ENCODE measurements at places on chromosomes 3 and 15.

GRCh38 chr3:40417845-40418543, 31.0 kb downstream of the ENTPD3 start:
- ATAC-seq = peak; percentile 96

DNA sequence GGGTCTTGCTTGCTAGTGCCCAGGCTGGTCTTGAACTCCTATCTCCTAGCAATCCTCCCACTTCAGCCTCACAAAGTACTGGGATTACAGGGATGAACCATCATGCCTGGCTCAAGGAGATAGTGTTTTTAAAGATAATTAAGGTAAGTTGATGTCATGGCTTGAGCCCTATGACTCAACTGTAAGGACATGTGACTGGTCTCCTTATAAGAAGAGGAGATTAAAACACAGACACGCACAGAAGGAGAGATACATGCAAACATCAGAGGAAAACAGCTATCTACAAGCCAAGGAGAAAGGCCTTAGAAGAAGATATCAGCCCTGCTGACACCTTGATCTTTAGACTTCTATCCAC, 220.4 kb upstream of the GADL1 start:
- peak; percentile 35 for ATAC-seq

- peak; percentile 72 for ATAC-seq
Measured at GRCh38 chr15:100078511-100079220, 263.1 kb downstream of the ADAMTS17 start.

DNA sequence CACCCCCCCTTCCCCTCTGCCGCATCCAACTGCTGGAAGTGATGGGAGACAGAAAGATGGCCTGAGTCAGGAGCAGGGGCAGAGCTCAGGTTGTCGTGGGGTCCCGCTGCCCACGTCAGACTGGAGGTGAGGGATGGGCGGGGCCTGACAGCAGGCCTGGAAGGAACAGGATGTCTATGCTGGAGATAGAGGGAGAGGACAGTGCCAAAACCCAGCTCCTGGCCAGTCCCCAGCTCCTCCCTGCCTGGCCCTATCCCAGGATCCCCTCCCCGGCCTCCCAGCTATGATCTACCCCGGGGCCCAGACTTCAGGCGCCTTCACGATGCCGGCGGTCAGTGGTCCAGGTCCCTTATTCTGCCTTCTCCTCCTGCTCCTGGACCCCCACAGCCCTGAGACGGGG, at the start of gene LMAN1L:
Gene LMAN1L (plus strand): TSS at position 303 of the 400 bp plus-strand sequence. CDS start 20 bp downstream, at position 323.
- ATAC-seq = no peak

DNA sequence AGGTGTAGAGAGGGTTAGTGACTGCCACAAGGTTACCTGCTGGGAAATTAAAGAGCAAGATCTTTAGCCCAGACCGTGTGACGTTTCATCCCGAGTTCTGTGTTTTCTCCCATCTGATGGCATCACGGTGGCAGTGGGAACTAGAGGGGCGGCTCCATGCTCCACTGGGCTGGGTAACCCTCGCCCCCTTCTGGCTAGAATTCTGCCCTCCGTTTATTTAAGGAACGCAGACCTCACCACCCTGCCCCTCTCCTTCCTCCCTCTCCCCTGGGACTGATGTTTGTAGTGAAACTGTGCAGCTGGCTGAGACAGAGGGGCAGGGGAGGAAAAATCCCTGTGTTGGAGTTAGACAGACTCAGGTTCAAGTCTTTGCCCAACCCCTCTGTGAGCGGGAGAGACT, 65.6 kb downstream of the ITGA11 start:
- ATAC-seq = no peak

- ATAC-seq = no peak
Measured at GRCh38 chr3:14570089-14570488, 29.9 kb upstream of the GRIP2 start.

DNA sequence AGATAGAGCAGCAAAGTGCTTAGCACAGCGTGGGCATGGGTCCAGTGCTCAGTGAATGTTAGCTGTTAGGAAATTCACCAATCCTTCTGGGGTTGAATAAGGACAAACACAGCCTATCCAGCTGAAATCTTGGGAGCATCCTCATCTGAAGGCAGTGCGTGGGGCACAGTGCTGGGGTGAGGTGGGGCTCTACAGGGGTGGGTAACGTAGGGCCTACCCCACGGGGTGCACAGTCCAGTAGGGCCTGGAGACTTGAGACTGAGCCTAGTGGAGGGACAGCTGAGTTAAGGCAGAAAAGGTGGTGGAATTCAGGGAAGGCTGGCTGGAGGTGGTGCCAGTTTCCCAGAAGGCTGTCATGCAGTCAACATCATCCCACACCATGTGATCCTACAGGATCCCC, 73.0 kb downstream of the ISG20 start:
- ATAC-seq = no peak

All from esophagus mucosa (tissue), 1 donor.